Activated CD4-positive, alpha-beta memory T cell treated with anti-CD3 and anti-CD28 coated beads for 36 hours (primary cell): ENCODE measurements at places on chromosomes 5 and 9. TPM values are rescaled to one million over a fixed set of nuclear protein-coding genes. Genes with fewer than 3 reads are reported as not detected.

PHF24 gene
- not detected for total RNA-seq

DNA sequence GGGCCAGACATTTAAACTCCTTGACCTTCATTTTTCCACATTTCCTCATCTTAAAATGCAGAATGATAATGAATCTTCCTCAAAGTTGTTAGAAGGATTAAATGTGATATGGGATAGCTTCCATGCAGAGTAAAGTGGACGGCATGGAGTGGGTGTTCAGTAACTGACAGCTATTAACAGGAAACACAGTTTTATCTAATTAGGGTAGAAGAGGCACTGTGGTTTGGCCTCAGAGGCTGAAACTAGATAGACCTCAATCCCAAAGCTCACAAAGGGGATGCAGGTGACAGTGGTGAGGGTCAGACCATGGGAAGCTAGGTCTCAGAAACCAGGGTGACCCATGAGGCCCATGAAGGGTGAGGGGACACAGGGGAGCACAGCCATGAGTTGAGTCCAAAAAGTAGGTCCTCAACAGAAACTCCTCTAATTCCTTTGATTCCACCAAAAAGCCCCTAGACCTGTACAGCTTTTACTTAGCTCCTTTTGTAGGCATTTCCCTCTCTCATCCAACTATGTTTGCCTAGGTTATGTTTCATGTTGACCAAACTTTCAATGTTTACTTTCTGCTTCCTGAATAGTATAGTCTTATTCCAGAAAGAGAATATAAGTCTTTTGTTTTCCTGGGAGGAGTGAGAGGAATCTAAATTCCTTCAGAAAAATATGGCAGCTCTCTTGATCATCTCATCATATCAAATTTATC lies 27.9 kb upstream of the GLDC start:
- no peak for DNase-seq
- no peaks in the 10 kb centered on the region for H3K27me3 ChIP-seq
- H3K27ac ChIP-seq, result no peak overlapping the region
- no peak overlapping the region for H3K4me3 ChIP-seq
- no peaks in the 10 kb centered on the region for H3K4me1 ChIP-seq

C5orf52 gene
- total RNA-seq, result not detected

DNA sequence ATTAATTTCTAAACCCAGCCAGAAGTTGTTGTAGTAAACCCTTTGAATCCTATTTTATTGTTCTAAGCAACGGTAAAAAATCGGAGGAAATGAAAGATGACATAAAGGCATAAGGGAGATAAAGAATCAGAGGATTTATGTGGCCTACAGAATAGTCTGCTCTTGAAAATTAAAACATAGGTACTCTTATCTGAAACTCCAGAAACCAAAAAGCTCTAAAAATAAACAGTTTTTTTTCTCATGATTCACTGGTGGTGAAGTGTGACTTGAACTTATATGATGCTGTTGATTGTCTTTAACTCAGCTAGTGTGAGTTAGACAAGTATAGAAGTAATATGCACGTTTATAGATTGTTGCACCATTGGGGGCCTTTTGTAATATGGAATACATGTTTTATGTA lies 80.3 kb downstream of the HSD17B4 start:
- no peak overlapping the region for H3K27ac ChIP-seq
- DNase-seq, result no peak
- H3K27me3 ChIP-seq, result no peaks in the 10 kb centered on the region
- no peaks in the 10 kb centered on the region for H3K4me1 ChIP-seq

- H3K4me3 ChIP-seq, result no peak overlapping the region
- H3K36me3 ChIP-seq, result no peaks in the 10 kb centered on the region
- H3K27me3 ChIP-seq, result peaks cover 8% of the 10 kb centered on the region
- no peak overlapping the region for H3K27ac ChIP-seq
Observed at GRCh38 chr5:72790186-72790585, 26.3 kb upstream of the TNPO1 start.

GABRA1 gene
- not detected for total RNA-seq

GRCh38 chr9:16361118-16361517 lies 509.4 kb downstream of the BNC2 start:
- H3K4me1 ChIP-seq, result no peaks in the 10 kb centered on the region
- H3K36me3 ChIP-seq, result no peaks in the 10 kb centered on the region
- no peak for DNase-seq
- H3K27ac ChIP-seq, result no peak overlapping the region

- no peak overlapping the region for H3K27ac ChIP-seq
- no peaks in the 10 kb centered on the region for H3K27me3 ChIP-seq
- no peaks in the 10 kb centered on the region for H3K36me3 ChIP-seq
- H3K4me3 ChIP-seq, result no peak overlapping the region
Observed at GRCh38 chr5:166883016-166883415, 1408.4 kb upstream of the WWC1 start.

DNA sequence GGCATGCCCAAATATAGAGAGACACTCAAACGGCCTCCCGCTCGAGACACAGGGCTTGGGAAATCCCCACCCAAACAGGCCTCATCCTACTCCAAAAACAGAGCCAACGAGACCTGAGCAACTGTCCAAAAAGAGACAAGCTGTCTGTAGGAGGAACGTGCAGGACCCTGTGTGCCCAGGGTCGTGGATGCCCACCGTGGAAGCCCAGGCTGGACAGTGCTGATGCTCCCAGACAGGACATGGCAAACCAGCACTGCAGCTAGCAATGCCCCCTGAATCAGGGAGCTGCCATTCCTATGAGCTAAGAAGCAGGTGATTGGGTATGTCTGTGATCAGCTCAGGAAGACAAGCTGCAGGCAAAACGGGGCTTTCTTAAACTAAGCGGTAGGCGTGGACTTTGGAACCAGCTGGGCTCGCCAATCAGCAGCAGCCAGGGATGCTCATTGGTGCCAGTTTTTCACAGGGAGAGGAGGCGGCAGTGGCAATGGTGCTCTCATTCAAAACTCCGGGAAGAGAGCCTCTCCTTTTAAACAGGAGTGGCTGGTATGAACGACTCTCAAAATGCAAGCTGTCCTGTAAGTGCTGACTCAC lies 113.1 kb upstream of the IRX2 start:
- no peak overlapping the region for H3K27ac ChIP-seq
- H3K4me3 ChIP-seq, result no peak overlapping the region
- no peaks in the 10 kb centered on the region for H3K4me1 ChIP-seq
- H3K36me3 ChIP-seq, result no peaks in the 10 kb centered on the region
- no peak for DNase-seq

DNA sequence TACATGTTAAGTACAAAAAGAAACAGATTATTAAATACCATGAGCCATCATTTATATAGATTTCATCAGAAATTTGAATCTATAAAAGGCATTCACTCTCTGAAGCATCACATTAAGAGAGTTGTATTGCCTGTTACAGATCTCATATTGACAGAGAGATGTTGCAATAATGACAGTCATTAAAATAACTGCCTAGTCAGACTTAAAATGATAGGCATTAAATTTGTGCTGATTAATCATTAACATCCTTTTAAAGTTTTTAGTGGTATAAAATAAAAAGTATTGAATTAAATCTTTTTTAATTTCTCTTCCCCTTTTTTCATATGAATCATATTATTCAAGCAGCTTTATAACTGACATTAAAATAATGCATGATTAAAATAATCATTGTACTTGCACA lies 404.9 kb upstream of the FAM174A start:
- H3K36me3 ChIP-seq, result no peaks in the 10 kb centered on the region
- DNase-seq, result no peak
- H3K4me1 ChIP-seq, result no peaks in the 10 kb centered on the region
- H3K4me3 ChIP-seq, result no peak overlapping the region

DNA sequence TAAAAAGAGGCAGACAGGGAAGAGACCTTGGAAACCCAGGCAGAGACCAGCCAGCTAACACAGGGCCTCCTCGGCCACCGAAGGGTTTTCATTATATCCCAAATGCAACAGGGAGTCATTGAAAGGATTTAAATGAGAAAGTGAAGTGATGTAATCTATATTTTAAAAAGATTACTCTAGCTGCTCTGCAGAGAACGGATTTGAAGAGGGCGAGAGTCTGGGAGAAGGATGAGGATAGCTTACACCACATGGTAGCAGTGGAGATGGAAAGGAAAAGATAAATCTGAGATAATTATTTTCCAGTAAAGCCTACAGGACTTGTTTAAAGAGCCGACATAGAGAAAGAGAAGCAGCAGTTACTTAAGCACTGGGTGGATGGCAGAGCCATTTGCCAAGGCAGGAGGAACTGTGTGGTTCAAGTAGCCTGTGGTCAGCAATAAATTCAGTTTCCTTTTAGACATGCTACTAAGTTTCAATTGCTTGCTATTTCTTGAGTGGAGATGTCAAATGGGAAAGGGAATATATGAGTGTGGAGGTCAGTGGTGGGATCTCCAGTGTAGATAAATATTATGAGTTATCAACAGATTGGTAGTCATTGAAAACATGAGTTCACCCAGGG lies 9.3 kb downstream of the FBN2 start:
- H3K4me1 ChIP-seq, result no peaks in the 10 kb centered on the region
- H3K27ac ChIP-seq, result no peak overlapping the region
- H3K36me3 ChIP-seq, result no peaks in the 10 kb centered on the region

OCLN gene
- 0.68 TPM for total RNA-seq

- no peak overlapping the region for H3K27ac ChIP-seq
- no peaks in the 10 kb centered on the region for H3K36me3 ChIP-seq
- no peaks in the 10 kb centered on the region for H3K27me3 ChIP-seq
- no peaks in the 10 kb centered on the region for H3K4me1 ChIP-seq
- DNase-seq, result no peak
Observed at GRCh38 chr5:170923910-170924620, 62.2 kb downstream of the RANBP17 start.

DNA sequence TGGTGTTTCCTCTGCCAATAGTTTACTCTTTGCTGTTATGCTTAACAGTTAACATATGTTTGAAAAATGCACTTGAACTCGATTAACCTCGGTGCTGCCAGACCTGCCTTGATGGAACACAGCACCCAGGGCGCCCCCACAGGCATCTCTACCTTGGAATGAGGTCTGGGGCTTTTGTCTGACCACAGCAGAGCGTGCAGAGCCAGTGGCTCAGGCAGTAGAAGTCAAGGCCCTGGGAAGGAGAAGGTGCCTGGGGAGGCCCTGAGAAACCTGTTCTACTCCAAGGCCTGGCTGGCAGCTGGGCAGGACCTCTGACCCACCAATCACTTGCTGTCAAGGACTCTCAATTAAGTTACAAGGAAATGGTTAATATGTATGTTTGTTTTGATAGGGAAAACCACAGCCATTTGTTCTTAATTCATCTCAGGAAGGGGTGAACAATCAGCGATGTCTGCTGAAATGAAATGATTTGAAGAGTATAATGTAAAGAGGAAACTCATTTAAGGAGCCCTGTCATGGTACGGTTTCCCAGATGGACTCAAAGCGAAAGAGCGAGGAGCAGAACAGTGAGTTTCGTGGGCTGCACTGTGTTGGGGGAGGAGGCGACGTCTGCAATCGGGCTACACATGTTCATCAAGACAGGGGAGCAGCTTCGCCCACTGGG lies 21.9 kb downstream of the MACROH2A1 start:
- no peaks in the 10 kb centered on the region for H3K27me3 ChIP-seq
- H3K4me1 ChIP-seq, result peaks cover 68% of the 10 kb centered on the region
- H3K36me3 ChIP-seq, result peaks cover 61% of the 10 kb centered on the region
- no peak overlapping the region for H3K4me3 ChIP-seq
- H3K27ac ChIP-seq, result peak overlapping the region; percentile 71

DNA sequence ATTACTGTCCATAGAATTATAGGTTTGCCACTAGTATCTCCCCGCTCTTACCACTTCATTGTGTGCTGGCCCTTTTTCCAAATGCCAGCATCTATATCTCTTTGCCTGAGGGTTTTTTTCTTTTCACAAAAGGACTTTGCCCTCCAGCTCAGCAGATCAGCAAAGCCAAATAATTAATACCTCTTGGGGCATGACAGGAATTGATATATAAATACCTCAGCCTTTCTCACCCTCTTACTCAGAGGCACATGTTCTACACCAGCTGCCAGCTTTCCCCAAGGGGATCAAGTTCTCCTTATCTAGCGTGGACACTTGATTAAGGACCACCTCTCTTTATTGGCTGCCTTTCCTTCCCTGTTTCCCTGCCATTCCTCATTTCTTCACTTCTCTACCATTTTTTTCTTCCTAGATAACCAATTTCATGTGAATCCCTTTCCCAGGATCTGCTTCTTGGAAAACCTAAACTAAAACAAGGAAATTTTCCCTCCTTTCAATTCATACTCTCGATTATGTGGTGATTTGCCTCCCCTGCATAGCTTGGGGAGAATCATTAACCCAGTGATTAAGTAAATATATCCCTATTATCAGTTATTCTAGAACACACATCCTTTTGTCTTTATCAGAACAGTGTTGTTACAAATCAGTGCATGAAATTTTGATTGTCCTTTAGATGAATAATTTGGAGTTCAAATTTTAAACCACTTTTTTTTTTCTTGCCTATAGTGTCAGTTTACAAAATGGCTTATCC lies 6.9 kb upstream of the NUDT12 start:
- no peaks in the 10 kb centered on the region for H3K4me1 ChIP-seq
- H3K4me3 ChIP-seq, result no peak overlapping the region
- peaks cover 6% of the 10 kb centered on the region for H3K27me3 ChIP-seq
- no peak for DNase-seq

TMC1 gene
- total RNA-seq, result not detected

SLC25A2 gene
- total RNA-seq, result 0.19 TPM

DNA sequence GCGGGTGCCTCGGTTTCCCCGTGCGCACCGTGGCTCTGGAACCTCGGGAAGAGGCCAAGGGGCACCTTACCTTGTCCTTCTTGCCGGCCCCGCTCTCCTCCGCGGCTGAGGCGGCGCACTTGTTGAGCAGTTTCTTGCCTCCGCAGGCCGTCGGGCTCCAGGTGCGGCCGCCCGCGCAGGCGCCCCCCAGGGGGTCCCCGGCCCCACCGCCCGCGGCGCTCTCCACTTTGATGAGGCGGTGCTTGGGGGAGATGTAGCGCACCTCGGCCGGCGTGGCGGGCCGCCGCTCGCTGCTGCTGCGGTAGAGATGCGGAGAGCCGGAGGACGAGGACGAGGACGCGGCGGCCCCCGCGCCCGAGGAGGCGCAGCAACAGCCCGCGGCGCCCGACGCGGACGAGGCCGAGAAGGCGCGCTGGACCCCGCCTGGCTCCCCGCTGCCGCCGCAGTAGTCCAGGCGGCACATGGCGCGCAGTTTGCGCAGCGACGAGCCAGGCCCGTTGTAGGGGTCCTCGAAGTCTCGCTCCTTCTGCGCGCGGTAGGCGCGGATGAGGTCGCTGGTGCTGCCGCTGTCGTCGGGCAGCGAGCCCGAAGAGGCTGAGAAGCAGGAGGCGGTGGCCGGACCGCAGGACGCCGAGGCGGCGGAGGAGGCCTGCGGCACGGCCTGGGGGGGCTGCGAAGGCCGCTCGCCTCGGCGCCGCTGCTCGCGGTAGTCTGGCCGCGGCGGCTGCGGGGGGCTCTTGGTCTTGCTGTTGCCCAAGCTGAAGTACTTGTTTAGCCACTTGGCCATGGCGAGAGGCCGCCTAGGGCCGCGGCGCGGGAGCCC lies 957 bp downstream of the SHB start:
- no peak for DNase-seq
- no peaks in the 10 kb centered on the region for H3K36me3 ChIP-seq
- peaks cover 6% of the 10 kb centered on the region for H3K27me3 ChIP-seq
- no peak overlapping the region for H3K27ac ChIP-seq
- H3K4me3 ChIP-seq, result peak overlapping the region; percentile 70

PCDHGA4 gene
- total RNA-seq, result 0.07 TPM
